ENCODE measurements at places on chromosomes 6 and 20.

DNA sequence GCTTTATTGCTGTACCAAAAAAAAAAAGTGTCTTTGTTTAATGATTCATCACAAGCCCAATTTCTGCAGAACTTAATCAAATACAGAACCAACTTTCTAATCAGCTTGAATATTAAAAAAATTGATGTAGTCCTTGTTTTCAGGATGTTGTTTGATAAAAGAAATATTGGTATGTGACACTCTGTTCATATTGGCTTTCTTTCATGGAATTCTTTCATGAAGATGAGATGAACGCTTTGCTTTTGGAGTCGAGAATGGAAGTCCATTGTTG is 184.3 kb downstream of the ZNF217 start:
- DNase-seq: no peak

- DNase-seq: no peak
Observed at GRCh38 chr20:49247792-49248191, 28.6 kb downstream of the DDX27 start.

GRCh38 chr20:56843386-56843785 is 214.3 kb downstream of the TFAP2C start:
- no peak for DNase-seq

- no peak for DNase-seq
Observed at GRCh38 chr6:1015825-1016224, 296.1 kb upstream of the FOXQ1 start.

DNA sequence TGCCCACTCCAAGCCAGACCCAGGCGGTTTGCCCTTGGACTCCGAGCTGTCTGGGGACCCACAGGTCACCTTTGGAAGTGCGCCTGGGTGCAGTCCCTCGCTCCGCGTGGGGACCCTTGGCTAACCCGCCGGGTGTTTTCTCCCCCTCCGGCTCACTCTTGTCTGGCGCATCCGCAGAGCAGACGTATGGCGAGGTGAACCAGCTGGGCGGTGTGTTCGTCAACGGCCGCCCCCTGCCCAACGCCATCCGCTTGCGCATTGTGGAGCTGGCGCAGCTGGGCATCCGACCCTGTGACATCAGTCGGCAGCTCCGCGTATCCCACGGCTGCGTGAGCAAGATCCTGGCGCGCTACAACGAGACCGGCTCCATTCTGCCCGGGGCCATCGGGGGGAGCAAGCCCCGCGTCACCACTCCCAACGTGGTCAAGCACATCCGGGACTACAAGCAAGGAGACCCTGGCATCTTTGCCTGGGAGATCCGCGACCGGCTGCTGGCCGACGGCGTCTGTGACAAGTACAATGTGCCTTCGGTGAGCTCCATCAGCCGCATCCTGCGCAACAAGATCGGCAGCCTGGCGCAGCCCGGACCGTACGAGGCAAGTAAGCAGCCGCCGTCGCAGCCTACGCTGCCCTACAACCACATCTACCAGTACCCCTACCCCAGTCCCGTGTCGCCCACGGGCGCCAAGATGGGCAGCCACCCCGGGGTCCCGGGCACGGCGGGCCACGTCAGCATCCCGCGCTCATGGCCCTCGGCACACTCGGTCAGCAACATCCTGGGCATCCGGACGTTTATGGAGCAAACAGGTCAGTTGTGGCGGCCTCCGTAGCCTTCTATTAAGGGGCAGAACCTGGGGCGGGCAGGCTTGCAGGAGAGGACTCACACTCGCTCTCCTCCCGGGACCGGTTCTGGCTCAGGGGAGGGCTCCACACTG is 1.1 kb downstream of the PAX1 start:
- no peak for DNase-seq

- DNase-seq: no peak
Observed at GRCh38 chr6:2480267-2480966, 235.0 kb upstream of the GMDS start.
